ENCODE measurements at places on chromosomes 3 and 15. TPM values are rescaled to one million over a fixed set of nuclear protein-coding genes. Genes with fewer than 3 reads are reported as not detected.

NME9 gene
- 0.22 TPM for total RNA-seq

CD96 gene
- not detected for total RNA-seq

GCSAM gene
- not detected for total RNA-seq

LRRC15 gene
- total RNA-seq: 0.20 TPM

ZMAT3 gene
- total RNA-seq: 22.2 TPM

ATP13A5 gene
- total RNA-seq: not detected

TMEM212 gene
- not detected for total RNA-seq

IL17RD gene
- 0.20 TPM for total RNA-seq

LPCAT4 gene
- 2.8 TPM for total RNA-seq

ROPN1 gene
- total RNA-seq: not detected

CFAP100 gene
- total RNA-seq: not detected

DNASE1L3 gene
- 5.0 TPM for total RNA-seq

BFSP2 gene
- total RNA-seq: not detected

KLHL40 gene
- total RNA-seq: not detected

HTR3E gene
- not detected for total RNA-seq

EIF4E3 gene
- total RNA-seq: 0.60 TPM

TMEM39A gene
- 26.6 TPM for total RNA-seq

CAMK2N2 gene
- total RNA-seq: not detected

GOLGA8G gene
- not detected for total RNA-seq

TEX9 gene
- under 0.01 TPM for total RNA-seq

CPLX3 gene
- total RNA-seq: not detected
